ENCODE measurements at places on chromosomes 4 and X. TPM values are rescaled to one million over a fixed set of nuclear protein-coding genes. Genes with fewer than 3 reads are reported as not detected.

The STATH gene
- total RNA-seq = not detected

The TCEAL6 gene
- not detected for total RNA-seq

DNA sequence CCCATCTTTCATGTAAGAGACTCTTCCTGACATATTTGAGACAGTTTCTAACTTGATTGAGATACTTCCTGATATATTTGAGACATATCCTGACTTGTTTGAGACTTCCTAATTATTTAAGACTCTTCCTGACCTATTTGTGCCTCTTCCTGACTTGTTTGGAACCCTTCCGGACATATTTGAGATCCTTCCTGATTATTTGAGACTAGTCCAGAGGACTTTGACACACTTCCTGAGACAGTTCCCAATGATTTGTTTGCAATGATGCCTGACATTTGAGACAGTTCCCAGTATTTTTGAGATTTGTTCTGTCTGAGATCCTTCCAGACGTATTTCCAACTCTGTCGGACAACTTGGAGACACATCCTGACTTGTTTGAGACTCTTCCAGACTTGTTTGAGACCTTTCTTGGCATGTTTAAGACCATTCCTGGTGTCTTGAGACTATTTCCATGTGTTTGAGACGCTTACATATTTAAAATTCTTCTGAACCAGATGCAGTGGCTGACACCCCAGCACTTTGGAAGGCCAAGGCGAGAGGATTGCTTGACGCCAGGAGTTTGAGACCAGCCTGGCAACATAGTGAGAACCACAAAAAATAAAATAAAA lies 118.9 kb upstream of the USP9X start:
- DNase-seq = no peak

- no peak for DNase-seq
Observed at GRCh38 chr4:11663114-11663513, 234.4 kb upstream of the HS3ST1 start.

DNA sequence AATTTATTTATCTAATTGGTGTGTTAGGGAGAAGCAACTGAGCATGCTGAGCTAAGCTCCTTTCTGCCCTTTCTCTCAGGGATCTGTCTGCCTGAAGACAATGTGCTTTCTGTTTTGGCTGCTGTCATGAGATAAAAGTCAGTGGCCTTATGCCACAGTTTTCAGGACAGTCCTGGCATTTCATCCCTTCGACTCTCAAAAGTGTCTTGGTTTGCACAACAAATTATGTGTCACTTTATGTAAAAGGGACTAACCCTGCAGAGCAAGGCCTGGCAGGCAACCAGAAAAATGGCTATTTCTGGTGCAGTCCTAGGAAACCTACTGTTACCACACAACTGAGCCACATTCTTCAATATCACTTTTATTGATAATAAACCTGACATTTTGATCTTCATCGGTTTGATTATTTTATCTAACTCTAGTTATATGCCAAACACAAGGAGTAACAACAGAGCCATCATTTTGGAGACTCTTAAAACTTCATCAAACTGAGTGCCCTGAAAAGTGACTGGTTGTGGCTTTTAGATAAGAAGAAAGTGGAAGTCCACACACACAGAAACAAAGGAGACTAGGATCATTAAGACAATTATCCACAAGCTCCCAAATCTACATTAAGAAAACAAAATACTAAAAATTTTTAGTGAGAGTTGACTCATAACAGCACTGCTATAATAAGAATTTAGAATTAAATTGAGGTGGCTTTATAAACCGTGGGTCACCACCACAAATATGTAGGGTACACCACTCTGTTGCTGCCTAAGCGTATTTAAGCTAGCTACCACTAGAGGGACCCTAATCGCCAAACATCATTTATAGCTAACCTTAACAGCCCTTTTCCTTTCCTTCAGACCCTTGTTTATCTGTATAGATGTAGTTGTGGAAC lies 95.9 kb upstream of the PTPN13 start:
- DNase-seq = peak; percentile 43

DNA sequence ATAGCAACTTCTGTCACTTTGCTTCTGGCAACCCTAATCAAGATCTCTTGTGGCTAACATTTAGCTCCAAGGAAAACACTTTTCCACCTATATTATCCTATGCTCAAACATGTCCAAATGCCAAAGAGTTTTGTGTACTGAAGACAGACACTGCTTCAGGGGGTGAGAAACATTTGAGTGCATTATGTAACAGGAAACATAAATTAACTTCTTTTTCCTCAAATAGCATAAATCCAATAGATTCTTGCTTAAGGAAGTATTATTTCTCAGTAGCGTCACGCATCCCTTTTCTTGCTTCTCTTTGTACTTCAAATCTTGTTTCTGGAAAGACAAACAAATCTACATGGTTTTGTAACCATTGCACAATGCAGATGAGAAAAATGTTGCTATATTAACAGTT lies 839.1 kb downstream of the GLUD2 start:
- DNase-seq = no peak

DNA sequence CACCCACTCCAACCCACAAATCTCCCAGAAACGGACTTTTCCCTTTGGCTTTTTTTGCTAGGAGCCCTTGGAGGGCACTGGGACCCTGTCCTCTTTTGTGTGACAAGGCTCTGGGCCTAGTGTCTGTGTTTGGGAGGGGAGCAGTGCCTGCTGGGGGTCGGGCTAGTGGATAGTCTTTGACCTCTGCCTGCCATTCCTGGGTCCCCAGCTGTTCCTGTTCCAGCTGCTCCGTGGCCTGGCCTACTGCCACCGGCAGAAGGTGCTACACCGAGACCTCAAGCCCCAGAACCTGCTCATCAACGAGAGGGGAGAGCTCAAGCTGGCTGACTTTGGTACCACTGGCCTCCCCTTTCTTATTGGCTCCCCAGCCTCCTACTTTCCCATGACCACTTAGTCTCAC lies 6.7 kb upstream of the USP11 start:
- DNase-seq = no peak
